Anterior cingulate cortex (tissue), 58 donors: ENCODE measurements at places on chromosomes 5 and 9.

DNA sequence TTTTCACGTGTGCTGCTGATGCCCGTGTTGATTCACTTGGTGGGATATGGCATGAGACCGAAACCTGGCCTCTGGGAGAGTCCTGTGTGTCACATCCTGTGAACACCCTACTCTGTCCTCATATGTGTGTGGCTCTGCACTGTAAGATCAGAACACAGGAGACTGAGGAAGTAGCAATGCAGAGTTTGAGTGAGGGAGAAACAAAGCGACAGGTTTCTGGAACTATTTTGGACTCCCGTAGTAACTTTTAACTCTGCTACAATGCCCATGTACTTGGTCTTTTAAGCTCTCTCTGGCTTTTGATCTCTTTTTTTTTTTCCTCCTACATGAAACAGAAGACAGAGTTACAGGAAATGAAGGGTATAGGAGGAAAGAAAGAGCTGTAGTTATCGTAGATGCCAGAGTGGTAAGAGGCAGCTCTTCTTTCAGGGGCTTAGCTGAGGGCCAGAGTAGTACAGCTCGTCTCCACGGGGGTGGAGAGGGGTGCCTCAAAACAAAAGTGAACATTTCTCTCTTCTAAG is 26.6 kb downstream of the GRAMD2B start:
- no peak for DNase-seq

GRCh38 chr5:36614657-36615308 is 8.4 kb downstream of the SLC1A3 start:
- no peak for DNase-seq

- DNase-seq = peak; percentile 42
Measured at GRCh38 chr9:88694625-88695024, 159.6 kb downstream of the NXNL2 start.

DNA sequence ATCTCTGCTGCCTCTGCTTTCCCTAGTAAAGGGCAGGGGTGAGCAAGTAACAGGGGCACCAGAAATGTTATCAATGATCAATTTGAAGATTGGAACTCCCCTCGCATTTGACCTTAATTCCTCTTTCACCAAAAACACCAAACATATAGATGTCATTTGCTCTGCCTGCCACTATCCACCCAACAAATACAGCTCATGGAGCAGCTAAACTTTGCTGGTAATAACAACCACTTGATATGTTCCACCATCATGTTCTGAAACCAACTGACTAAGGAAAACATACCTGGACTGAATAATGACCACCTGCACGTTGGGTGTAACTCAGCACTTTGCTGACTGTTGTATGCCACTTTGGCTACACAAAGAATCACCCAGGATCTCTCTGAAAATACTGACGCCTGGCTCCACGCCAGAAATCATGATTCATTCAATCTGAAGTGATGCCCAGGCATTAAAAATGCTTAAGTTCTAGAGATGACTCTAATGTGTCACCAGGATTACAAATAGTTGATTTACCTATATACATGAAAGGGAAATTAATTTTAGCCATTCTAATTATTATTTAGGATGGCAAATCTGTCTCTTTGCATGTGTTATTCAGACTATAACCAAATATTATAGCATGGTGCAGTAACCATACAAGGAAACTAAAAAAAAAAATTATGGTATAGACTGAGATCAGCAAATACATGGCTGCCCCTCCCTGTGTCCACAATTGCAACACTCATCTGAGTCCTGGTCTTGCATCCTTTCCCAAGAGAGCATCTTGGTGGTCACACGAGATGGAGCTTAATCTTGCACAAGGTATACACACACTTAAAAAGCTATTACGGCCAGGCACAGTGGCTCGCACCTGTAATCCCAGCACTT is 43.1 kb upstream of the TTC39B start:
- no peak for DNase-seq

- no peak for DNase-seq
Measured at GRCh38 chr5:141773779-141774562, 91.9 kb upstream of the ARAP3 start.

GRCh38 chr5:53733853-53734252 is 173.4 kb downstream of the NDUFS4 start:
- DNase-seq = no peak

DNA sequence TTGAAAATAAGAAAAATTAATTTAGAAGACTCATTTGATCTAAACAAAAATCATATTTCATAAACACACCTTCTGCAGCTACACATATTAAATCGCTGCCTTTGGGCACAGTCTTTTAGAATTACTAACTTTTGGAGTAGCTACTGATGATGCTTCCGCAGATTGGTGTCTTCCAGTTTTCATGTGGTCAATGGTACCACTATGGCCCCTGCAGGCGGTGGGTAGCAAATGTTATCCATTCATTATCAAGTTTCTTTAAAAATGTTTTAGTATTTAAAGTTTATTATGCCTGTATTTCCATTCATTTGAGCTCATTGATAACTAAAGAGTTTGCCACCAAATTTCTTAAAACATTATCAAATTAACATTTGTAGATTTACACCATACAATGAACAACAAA is 122.9 kb upstream of the GRAMD2B start:
- DNase-seq = no peak
